ENCODE measurements at places on chromosomes 6 and 20. TPM values are rescaled to one million over a fixed set of nuclear protein-coding genes. Genes with fewer than 3 reads are reported as not detected.

RAE1 gene
- 50.2 TPM for total RNA-seq

NOX3 gene
- not detected for total RNA-seq

PSORS1C2 gene
- total RNA-seq: not detected

DNA sequence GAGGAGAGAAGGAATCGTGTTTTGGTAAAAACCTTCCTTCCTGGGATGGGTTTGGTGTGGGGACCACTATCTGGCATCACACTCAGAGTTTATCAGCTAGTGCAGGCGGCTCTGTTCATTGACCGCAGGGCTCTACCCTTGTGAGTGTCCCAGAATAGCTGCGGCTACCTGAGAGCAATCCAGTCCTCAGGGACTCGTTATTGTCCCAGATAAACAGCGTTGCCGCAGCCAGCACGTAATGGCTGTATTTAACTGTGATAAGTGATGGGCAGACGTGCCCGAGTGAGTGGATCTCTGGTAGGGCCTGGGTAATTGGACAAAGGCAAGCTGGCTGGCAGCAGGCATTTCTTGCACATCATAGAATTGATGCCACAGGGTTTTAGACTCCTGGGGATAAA is 163.3 kb downstream of the SOBP start:
- H3K4me3 ChIP-seq: no peak overlapping the region
- no peaks in the 10 kb centered on the region for H3K36me3 ChIP-seq
- H3K27ac ChIP-seq: no peak overlapping the region
- no peak for DNase-seq
- H3K27me3 ChIP-seq: no peaks in the 10 kb centered on the region

DNA sequence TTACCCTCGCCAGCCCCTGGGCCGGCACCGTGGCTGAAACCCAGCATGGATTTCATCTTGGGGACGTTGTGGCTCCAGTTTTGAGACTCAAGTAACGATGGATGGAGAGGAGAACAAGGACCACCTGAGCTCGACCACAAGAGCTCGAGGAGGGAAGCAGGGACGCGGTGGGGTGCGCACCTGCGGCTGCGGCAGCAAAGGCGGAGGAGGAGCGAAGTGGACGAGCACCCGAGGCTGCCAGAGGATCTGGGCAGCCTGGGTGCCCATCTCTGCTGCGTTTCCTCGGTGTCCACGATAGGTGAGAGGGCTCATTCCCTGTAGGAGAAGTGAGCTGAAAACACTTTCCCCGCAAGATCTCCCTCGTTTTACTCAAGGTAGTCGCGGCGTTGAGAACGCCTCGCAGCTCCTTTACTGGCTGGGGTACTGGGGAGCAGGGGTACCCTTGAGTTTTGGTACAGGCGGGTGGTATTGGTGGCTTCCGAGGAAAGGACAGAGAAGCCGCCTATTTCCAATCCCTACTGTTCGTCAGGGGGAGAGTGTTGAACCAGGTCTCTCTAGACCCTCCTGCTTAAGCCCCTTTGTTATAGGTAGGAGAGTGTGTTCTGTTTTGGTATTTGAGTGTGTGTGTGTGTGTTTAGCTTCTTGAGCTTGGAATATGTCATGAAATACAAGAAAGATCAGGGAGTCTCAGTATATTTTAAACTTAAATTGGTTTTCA is 137.7 kb downstream of the TRIM27 start:
- H3K4me3 ChIP-seq: no peak overlapping the region
- H3K4me1 ChIP-seq: no peaks in the 10 kb centered on the region
- DNase-seq: no peak

- no peak for DNase-seq
- no peak overlapping the region for H3K4me3 ChIP-seq
- no peaks in the 10 kb centered on the region for H3K36me3 ChIP-seq
- H3K27ac ChIP-seq: no peak overlapping the region
- no peaks in the 10 kb centered on the region for H3K27me3 ChIP-seq
- no peaks in the 10 kb centered on the region for H3K4me1 ChIP-seq
Observed at GRCh38 chr6:90131125-90131524, 165.5 kb downstream of the BACH2 start.

GRCh38 chr6:32945108-32945760 is 4.4 kb upstream of the HLA-DMB start:
- H3K27ac ChIP-seq: no peak overlapping the region
- no peaks in the 10 kb centered on the region for H3K36me3 ChIP-seq
- no peak overlapping the region for H3K4me3 ChIP-seq
- H3K27me3 ChIP-seq: no peaks in the 10 kb centered on the region
- peaks cover 6% of the 10 kb centered on the region for H3K4me1 ChIP-seq

DNA sequence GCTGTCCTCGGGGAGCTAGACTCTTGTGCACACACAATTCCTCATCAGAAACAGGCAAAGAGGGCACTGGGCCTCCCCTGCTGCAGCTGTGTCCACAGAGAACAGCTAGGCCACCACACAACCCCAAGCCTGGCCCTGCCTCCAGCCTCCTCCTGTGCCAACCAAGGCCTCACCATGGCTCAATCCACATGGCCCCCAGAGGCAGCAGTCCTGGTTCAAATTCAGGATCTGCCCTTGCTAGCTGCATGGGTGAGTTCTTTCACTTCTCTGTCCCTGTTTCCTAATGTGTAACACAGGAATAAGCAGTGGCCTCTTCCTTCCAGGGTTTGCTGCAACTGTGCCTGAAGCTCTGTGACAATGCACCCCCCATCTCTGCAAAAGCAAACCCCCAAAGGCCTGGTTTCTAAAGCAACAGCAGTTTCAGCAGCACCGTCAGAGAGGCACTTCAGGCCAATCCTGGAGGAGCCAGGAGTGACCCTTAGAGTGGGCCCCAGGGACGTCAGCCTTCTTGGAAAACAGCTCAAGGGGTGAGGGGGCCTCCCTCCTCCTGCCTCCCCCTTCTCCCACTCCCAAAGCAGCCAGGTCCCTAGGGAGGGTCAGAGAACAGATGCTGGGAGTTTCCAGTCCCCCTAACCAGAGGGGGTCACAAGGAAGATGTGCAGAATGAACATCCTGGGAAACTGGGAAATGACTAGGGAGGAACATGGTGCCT is 2.2 kb downstream of the ADISSP start:
- H3K27ac ChIP-seq: no peak overlapping the region
- DNase-seq: no peak
- peaks cover 14% of the 10 kb centered on the region for H3K27me3 ChIP-seq
- peaks cover 30% of the 10 kb centered on the region for H3K4me1 ChIP-seq

DNA sequence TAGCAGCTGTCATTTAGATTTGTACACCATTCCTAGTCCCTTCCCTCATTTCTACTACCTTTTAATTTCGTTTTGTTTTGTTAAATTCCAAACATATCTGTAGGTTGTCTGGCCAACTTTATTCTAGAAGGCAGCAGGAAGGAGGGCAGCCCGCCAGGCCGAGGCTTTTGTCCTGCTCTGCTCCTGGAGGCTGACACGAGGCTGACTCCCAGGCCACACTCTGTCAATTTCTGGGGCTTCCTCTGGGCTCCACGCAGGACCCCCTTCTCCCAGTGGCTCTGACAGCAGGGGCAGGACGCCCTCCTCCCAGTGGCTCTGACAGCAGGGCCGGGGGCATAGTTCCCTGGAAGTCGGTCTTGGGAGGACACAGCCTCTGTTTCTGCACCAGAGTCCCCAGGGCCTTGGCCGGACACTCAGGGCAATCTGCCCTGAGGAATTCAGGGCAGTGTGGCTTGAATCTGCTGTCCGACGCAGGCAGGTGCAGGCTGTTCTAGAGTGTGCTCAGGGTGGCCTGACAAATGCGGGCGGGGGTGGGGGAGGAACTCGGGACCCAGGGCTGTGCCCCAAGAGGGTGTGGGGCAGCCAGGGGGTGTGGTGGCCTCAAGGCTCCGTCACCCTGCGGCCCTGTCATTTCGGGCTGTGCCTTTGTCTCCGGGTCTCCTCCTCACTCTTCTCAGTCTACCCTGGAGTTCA is 11.8 kb downstream of the SMOC2 start:
- H3K27ac ChIP-seq: no peak overlapping the region
- H3K27me3 ChIP-seq: no peaks in the 10 kb centered on the region
- no peak overlapping the region for H3K4me3 ChIP-seq
- no peaks in the 10 kb centered on the region for H3K36me3 ChIP-seq
- H3K4me1 ChIP-seq: peaks cover 23% of the 10 kb centered on the region

DNA sequence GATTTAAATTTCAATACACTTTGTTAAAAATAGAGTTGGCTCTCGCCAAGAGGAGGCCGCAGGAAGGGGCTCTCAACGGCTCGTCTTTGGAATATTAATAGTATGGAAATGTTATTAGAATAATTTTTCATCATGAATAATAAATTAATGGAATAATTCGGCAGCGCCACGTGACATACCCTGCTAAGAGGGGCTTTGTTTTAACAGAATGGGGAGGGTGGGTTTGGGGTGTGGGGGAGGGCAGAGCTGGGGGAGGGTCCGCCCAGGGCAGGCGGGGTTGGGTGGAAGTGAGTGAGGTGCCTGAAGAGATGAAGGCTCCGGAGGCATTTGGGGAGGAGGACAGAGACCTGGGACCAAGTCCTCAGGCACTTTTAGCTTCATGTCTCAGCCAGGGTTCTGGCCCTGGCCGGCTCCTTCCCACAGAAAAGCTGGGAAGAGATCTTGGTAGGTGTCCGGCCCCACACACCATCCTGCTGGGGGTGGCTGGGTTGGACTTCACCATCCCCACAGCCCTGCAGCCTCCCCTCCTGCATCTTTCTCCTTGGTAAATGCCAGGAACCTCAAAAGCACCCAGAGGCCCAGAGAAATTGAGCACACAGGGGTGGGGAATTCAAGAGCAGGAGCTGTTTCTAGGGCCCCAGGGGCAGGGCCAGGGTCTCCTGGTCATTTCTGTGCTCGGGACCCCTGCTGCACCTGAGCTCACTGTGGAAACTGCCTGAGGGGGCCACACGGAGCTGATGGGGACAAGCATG is 93.6 kb upstream of the BHLHE23 start:
- H3K27ac ChIP-seq: no peak overlapping the region
- no peak for DNase-seq
- H3K27me3 ChIP-seq: peaks cover 74% of the 10 kb centered on the region

DNA sequence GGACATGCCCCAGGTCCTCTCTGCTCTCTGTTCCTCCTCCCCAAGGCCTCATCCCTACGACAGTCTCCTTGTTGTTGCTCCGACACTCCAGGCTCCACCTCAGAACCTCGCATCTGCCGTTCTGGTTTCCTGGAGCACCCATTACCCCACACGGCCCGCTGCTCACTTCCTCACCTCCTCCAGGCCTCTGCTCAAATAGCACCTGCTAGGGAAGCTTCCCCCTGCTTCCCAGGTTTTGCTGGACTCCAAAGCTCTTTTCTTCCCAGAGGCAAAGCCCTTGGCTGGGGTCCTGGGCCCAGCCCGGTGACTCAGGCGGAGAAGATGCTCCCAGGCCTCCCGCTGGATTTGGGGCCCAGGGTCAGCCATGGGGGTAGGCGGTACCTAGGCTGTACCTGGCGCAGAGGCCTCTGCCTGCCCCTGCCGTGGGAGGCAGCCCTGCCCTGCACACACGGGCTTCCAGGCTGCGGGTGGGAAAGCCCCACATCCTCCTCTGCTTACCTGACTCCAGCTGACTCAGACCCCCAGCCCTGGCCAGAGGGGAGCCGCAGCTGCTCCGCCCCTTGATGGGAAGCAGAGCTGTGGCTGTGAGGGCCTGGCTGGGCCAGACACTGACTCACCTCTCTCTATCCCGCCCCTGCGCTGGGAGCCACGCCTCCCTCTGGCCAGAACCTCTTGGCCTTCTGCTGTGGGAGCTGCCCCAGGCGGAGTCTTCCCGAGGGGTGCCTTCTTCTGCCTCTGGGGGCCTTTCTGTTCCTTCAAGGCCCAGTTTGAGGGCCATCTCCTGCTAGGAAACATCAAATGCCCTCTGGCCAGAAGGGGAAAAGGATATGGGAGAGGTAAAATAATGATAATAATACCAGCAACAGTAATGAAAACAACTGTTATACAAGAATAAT is 130.5 kb downstream of the CEBPB start:
- no peak overlapping the region for H3K27ac ChIP-seq
- no peaks in the 10 kb centered on the region for H3K36me3 ChIP-seq
- H3K27me3 ChIP-seq: no peaks in the 10 kb centered on the region

- H3K4me1 ChIP-seq: peaks cover 22% of the 10 kb centered on the region
- H3K27me3 ChIP-seq: peaks cover 13% of the 10 kb centered on the region
- no peak for DNase-seq
- no peak overlapping the region for H3K27ac ChIP-seq
Observed at GRCh38 chr6:134315189-134315588, 2.7 kb downstream of the SGK1 start.

DNA sequence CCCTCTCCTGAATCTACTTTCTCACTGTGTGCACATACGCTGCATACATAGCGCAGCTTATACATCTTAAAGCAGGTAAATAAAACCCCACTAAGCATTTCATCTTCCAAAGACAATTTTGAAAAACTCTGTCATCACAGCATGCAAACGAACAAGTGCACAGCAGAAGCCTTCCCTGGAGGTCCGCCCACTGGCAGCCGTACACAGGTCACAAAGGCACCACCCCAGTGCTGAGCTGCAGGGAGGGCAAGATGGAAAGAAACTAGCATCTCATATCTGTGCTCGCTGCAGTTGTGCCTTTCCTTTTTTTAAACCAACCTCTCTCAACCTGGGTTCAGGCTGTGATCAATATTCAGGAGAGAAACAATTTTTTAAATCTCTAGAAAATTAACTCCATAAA is 73.3 kb downstream of the HUS1B start:
- no peaks in the 10 kb centered on the region for H3K27me3 ChIP-seq
- DNase-seq: peak; percentile 22
- no peak overlapping the region for H3K27ac ChIP-seq
- H3K4me1 ChIP-seq: peaks cover 26% of the 10 kb centered on the region
- no peak overlapping the region for H3K4me3 ChIP-seq

DNA sequence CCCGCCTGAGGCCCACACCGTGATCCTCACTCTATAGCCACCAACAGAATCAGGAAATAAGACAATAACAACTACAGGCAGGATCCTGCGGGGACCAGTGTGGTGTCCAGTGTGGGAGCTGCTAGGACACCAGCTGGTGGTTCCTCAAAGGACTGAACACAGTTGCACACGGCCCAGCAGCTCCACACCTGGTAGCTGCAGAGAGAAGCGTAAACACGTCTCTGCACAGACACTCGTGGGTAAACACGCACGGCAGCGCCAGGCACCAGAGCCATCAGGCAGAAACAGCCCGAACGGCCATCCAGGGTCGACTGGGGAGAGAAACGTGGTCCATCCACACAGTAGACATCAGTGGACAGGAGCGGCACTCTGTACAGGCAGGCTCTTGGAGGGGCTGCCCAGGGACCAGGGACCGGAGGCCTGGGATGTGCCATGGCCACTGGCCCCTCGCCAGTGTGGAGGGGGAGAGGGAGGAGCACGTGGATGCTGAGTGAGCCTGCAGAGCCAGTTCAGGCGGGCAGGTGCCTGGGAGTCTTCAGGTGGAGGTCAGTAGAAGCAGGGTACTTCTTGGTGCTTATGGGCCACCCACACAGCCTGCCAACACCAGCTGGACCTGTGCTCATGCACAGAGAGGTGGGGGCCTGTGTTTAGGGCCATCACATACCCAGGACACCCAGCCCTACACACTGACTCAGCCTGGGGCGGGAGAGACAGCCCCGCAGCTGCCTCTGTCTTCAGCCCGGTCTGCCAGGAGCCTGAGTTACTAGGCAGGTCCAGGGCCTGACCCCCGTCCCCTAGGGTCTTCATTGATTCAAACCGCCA is 7.4 kb upstream of the LAMA5 start:
- no peak overlapping the region for H3K4me3 ChIP-seq
- no peak overlapping the region for H3K27ac ChIP-seq
- H3K36me3 ChIP-seq: no peaks in the 10 kb centered on the region
- DNase-seq: no peak
- peaks cover 25% of the 10 kb centered on the region for H3K4me1 ChIP-seq

- H3K27me3 ChIP-seq: no peaks in the 10 kb centered on the region
- peaks cover 7% of the 10 kb centered on the region for H3K4me1 ChIP-seq
- DNase-seq: peak; percentile 75
- H3K27ac ChIP-seq: no peak overlapping the region
- H3K4me3 ChIP-seq: no peak overlapping the region
Observed at GRCh38 chr20:32894026-32894483, 35.3 kb downstream of the EFCAB8 start.

All from neural progenitor cell (in vitro differentiated cells).